ENCODE measurements at places on chromosomes 4 and X.
A peak's percentile ranks its signal among the peaks of the same experiment; 100 is the strongest.

DNA sequence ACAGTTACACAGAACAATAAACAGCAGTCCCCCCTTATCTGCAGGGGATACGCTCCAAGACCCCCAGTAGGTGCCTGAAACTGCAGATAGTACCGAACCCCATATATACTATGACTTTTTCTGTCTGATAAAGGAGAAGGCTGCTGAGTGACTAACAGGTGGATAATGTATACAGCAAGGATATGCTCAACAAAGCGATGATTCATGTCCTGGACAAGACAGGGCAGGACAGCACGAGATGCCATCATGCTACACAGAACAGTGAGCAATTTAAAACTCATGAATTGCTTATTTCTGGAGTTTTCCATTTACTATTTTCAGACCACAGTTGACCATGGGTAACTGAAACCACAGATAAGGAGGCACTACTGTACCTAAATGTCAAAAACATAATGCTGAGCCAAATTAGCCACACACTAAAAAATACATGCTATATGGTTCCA lies 76.1 kb downstream of the MANBA start:
- no peak for DNase-seq

DNA sequence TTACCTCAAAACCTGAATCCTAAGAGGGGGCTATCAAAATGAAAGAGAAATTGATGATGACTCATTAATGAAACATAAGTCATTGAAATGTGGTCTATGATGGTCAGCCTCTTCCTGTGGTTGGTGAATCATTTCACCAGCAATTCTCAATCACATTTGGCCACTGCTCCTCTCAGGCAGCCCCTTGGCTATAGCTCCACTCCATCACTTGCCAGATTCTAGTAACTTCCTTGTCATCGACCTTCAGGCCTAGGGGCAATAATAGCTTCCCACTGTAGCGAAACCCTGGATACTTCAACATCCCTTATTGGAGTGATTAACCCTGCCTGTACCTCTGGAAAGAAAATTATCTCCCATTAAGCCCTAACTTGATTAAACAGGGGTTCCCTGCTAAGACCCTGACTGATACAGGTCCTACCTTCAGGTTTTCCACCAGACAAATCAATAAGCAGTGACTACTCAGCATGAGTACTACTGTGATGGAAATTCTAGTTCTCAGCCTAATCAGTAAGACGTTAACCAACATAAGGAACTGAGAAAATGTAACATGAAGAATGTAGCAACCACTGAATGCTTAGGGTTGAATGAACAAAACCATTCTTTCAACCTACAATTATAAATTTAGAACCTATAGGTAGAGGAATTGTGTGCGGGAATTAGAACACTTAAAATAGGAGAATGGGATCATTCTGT lies 30.4 kb downstream of the ADH7 start:
- DNase-seq: no peak

- no peak for DNase-seq
Measured at GRCh38 chr4:113566015-113566795, 195.3 kb downstream of the CAMK2D start.

DNA sequence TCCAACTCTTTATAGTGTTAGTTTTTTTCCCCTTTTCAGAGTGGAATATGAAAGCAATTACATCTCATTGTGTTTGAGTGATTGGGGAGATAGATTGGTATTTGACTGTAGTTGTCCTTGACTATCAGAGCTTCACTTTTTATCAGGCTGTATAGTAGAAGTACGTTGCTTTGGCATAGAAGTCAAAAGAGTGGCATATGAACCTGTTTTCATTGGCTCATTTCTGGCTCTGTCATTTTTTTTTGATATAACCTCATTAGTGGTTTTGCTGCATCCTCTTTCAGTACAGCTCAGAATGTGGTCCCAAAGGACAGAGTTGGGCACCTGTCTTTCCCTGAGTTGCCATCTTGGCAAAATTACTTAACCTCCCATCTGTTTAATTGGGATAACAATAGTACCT lies 1.4 kb downstream of the TMA16 start:
- DNase-seq: no peak

- DNase-seq: no peak
Measured at GRCh38 chr4:80393970-80394250, 58.4 kb downstream of the CFAP299 start.

- no peak for DNase-seq
Measured at GRCh38 chr4:72525938-72526337, 43.1 kb downstream of the ADAMTS3 start.

DNA sequence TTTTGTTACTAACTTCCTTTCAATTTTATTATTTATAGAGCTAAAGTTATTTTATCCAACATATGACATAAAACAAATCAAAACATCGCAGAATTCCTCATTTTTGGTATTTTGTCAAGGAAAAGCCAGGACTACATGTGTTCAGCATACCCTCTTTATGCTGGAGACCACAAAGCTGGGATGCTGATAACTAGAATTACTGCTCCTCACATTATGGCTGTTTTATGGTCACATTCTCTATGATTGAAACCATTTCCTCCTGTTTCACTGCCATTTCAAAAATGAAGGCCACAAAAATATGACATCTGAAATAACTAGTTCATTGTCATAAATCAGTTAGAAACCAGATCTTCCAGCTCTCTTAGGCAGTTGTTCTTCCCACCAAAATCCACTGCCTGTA lies 41.7 kb downstream of the KLHL34 start:
- DNase-seq: no peak

DNA sequence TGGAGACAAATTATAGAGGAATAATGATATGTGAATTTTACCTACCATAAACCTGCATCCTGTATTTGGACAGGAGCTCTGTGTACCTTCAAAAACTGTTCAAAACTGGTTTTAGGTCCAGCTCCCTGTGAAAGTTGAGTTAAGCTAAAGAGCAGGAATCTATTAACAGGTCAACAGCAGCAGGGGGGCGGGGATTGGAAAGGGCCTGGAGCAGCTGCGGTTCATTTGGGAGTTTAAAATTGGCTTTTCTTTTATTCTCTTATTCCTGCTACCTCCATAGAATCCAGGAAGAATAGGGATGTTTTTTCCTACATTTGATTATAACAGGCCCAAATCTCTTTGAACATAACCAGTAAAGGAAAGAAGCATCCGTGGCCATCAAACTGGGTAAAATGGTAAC lies 23.8 kb downstream of the SHROOM3 start:
- no peak for DNase-seq

- DNase-seq: no peak
Measured at GRCh38 chr4:55675196-55675793, 39.2 kb upstream of the NMU start.

- no peak for DNase-seq
Measured at GRCh38 chr4:139015948-139016471, 429 bp downstream of the NOCT start.

DNA sequence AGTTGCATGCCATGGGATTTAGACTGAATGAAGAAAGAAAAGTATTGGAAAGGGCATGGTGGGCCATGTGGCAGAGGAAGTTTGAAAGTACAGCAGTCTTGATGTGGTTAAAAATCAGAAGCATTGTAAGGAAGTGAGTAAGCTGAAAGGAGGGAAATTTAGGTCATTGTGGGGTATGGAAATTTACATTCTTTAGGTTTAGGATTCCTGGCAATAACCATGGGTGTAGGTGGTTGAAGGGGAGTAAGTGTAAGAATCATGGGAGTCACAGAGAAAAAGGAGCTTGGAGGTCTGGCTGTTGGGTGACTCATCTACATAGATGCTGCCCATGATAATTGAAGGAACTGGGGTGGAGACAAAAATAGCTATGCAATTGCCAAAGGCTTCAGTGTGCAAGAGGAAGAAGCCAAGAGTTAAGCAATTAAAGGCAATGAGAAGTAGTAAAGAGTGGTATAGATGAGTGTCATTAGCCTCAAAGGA lies 243.8 kb upstream of the LDB2 start:
- no peak for DNase-seq

DNA sequence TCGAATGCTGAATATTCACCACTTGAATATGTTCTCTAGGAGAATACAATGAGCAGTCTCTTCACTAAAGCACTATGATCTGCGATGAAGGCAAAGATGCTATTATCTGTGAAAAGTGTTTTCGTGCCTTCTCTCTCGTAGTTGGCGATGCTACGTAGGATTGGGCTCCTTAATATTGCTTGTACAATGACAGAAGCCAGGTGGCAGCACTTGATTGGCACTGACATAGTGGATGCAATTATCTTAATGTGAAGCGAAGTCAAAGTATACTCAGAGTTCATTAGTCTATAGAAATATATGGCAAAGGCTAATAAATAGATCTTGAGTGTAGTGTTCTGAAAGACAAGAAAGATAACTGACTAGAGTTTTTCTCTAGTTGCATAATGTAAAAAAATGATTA lies 1135.7 kb upstream of the AGA start:
- no peak for DNase-seq

- DNase-seq: no peak
Measured at GRCh38 chr4:16897991-16898827, at the start of gene LDB2. Gene LDB2 (minus strand): TSS chr4:16898645.

- peak; percentile 12 for DNase-seq
Measured at GRCh38 chr4:3786196-3786869, 20.1 kb downstream of the ADRA2C start.

DNA sequence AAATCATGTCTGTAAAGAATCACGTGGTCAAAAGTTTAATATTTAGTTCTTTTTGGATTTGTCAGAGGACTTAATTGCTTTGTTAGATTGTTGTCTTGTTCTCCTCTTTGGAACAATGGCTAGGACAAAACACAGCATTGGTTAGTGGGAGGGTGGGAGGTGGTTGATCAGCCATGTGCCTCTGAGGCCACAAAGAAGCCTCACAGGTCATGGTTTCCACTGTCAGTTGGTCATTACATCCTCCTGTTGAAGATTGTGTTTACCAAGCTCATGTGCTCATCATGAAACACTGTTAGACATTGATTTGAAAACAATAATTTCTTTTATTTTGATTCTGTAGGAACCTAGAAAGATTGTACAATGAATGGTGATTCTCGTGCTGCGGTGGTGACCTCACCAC lies 31.9 kb downstream of the ADD1 start:
- no peak for DNase-seq

DNA sequence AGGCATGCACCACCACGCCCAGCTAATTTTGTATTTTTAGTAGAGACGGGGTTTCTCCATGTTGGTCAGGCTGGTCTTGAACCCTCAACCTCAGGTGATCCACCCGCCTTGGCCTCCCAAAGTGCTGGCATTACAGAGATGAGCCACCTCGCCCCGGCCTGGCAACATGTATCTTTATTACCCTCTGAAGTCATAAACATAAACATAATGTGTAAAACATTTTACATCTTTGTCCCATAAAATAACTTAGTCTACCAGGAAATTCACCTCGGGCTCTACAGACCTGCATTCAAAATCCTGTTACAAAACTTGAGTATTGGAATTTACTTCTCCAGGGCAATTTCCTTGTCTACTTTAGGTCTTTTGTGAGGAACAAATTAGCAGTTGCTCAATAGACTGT lies 68.1 kb upstream of the DUSP21 start:
- DNase-seq: no peak

DNA sequence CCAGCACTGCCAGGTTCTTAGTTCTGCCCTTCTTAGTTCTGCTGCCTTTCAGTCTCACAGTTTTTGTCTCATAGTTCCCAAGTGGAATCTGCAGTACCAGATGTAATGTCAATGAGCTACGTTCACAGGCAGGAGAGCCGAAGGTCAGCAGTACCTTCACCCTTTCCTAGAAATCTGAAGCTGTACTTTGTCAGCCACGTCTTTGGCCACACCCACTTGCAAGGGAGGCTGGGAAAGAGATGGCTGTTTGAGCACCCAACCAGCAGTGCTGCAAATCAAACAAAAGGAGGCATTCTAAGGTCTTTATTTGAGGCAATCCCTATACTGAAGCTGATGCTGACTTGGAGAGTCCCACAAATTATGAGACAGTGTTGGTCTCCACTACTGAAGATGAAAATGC lies 199.1 kb upstream of the NPY2R start:
- DNase-seq: no peak

- DNase-seq: no peak
Measured at GRCh38 chr4:122625156-122625555, 4.3 kb upstream of the IL21 start.

- no peak for DNase-seq
Measured at GRCh38 chrX:150159537-150159936, 203.6 kb upstream of the MAMLD1 start.

- DNase-seq: peak; percentile 38
Measured at GRCh38 chr4:140944572-140944971, 188.4 kb upstream of the TBC1D9 start.

DNA sequence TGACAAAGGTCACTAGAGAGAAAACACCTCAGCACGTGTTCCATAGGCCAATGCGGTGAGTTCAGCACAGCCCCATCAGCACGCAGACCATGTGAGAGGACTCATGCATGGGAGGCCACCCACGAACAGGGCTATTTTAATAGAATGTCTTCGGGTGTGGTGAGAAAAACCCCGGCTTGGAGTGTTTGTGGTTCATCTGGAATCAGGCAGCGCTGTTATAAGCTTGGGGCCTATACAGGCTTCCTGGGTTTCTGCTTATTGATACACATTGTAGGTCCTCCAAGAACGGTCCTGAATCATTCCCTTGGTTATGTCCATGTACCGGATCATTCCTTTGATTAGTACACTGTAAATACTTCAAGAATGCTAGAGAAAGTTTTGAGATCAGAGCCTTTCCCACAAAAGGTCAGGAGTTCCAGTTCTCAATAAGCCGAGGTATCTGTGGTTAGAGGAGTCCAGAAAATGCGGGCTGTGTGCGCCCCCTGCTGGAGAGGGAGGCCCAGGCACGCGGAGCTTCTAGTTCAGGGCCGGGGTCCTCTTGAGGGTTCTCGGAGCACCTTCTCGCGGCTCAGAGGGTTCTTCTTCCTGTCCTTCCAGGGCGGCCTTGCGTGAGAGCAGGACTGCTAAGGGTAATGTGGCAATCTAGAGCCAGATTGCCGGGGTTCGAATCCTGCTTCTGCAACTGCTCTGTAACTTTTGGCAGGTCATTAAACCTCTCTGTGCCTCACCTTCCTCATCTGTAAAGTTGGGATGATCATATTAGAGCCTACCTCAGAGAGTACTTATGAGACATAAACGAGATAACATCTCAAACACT lies 51.8 kb downstream of the TLR10 start:
- DNase-seq: no peak

DNA sequence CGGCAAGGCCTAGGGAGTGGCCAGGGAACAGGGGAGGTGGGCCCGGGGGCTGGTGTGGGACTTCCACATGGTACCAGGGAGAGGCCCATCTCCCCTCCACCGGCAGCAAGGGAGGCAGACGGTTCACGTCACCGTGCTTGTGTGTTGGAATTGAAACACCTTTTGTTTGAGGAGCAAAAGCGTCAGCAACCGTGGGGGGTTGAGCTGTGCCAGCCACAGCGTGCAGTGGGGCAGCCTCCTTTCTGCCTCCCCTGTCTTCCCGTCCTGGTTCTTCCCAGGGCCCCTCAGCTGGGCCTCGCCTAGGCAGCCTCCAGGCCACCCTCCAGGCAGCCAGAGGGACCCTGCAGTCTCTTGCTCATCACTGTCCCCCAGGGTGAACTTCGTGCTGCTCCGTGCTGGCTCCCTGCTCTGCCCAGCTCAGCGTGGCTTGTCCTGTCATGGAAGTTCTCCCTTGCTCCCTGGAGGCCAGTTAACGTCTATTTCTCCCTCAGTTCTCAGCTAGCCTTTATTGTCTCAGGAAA lies 32.1 kb upstream of the HGFAC start:
- no peak for DNase-seq

- DNase-seq: no peak
Measured at GRCh38 chr4:110516106-110516922, 40.4 kb downstream of the ENPEP start.

Data from NCI-H446 treated with DMSO at 0.1 percent for 48 hours (cell line).